ENCODE measurements at places on chromosomes 5 and 9.
A peak's percentile ranks its signal among the peaks of the same experiment; 100 is the strongest.

DNA sequence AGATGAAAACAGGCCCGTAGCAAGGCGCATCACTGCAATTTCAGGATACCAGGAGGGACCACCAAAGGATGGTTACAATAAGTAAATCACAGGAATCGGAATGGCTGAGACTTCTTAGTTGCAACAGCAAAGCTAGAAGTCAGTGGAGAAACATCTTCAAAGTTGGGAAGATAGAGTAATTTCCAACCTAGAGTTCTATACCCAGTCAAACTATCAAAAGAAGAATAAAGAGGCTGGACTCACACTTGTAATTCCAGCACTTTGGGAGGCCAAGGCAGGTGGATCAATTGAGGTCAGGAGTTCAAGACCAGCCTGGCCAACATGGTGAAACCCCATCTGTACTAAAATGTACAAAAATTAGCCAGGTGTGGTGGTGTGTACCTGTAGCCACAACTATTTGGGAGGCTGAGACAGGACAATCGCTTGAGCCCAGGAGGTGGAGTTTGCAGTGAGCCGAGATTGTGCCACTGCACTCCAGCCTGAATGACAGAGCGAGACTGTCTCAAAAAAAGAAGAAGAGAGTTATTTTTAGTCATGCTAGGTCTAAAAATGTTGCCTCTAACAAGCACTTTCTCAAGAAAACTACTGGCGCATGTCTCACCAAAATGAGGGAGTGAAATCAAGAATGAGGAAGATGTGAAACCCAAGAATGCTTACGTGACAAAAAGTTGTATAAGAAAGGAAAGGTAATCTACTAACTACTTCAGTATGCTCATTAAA lies 267.7 kb downstream of the DENND1A start:
- DNase-seq: no peak

DNA sequence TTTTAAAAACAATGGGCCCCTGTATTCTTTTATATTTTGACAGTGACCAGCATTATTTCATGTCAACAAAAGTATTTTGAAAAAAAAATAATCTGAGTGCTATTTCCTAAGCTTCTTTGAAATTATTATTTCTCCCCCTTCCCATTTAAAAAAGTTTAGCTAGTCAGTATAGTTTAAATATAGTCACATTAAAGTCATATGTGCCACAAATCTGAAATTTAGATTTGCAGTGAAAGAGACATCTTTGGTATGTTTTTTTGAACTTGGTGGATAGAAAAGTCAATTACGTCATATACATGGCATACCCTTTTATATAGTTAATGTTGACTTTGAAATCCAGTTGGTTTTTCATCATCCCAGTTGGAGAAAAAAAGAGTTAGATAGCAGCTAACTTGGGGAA lies 297.0 kb downstream of the CCDC171 start:
- no peak for DNase-seq

GRCh38 chr5:168324859-168325630 lies 33.6 kb downstream of the WWC1 start:
- no peak for DNase-seq

- no peak for DNase-seq
Observed at GRCh38 chr9:89484475-89485404, 13.2 kb downstream of the SEMA4D start.

- no peak for DNase-seq
Observed at GRCh38 chr5:146409054-146409671, 38.0 kb upstream of the TCERG1 start.

GRCh38 chr9:406886-407654 lies 192.4 kb downstream of the DOCK8 start:
- DNase-seq: no peak

DNA sequence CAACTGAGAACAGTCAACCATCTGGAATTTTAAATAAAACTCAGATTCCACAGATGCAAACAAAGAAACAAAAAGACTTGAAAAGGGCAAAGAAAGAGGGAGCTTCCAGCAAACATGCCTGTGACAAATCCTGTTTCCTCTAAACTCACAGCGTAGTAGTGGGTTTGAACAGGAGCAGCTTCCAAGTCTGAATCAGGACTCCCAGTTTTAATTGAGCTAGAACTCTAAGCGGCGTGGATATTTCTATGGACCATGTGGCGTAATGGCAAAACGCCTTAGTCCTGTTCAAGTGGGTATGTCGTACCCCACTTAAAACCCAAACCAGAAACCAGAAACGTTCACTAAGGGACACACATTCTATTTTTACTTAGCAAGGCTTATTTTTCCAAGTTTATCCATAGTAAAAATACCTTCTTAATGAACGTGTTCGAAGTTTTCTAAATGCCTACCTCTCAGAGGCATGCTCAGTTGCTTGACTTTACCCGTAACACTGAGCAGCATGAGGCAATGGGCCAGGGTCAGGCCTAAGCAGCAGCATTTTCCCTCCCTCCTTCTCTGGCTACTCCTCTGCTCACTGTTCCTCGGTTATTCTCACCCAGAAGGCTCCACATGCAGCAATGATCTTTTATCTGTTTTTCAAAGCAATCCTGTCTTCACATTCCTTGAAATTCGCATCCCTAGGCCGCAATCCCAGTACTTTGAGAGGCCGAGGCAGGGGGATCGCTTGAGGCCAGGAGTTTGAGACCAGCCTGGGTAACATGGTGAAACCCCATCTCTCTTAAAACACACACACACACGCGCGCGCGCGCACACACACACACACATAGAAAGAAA lies 77.9 kb downstream of the FNBP1 start:
- no peak for DNase-seq

DNA sequence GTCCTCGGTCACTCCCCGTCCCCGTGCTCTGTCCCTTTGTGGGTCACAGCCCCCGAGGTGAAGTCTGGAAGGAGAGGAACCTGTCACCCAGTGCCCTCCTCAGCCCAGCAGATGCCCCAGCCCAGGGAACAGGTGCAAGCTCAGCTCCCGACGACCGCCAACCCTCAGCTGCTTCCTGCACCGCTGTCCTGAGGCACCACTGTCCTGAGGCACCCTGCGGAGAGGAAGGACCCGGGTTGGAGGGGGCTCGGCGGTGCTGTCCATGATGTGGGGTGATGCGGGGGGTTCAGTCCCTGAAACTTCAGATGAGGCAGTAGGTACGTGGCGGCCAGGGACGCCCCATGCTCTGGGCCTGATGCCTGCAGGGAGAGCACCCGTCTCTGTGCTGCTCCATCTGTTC lies 81.4 kb downstream of the COL5A1 start:
- DNase-seq: no peak

- DNase-seq: no peak
Observed at GRCh38 chr5:58076483-58077257, 383.2 kb downstream of the PLK2 start.

- DNase-seq: no peak
Observed at GRCh38 chr5:7478459-7478858, 82.5 kb downstream of the ADCY2 start.

- DNase-seq: no peak
Observed at GRCh38 chr9:22405869-22406659, 40.6 kb upstream of the DMRTA1 start.

DNA sequence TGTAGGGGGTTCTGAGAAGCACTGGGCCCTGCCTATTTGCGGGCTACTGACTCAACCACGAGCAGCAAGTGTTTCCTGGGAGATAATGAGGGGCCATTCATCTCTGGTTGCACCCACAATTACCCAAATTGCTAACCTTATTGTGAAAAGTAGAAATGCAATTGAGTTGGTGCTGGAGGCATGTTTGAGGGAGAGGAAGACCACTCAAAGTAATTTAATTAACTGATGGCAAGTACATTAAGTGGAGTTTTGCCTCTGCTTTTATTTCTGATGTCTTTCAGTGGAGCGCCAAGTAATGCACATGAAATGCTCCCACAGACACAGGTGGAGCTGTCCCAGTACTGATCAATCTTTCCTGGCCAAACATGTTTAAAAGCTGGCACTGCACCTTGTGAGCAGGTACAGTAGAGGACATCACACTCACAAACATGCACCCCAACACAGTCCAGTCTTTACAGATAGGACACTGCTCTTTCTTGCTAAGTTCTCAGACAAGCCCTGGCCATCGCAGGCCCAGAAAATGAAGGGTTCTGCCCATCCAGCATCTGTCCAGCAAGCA lies 195.4 kb downstream of the HSPA4 start:
- DNase-seq: no peak

GRCh38 chr9:88646539-88647300 lies 111.7 kb downstream of the NXNL2 start:
- no peak for DNase-seq

- no peak for DNase-seq
Observed at GRCh38 chr5:5135957-5136676, 4.0 kb upstream of the ADAMTS16 start.

GRCh38 chr5:155953335-155953734 lies 373.6 kb upstream of the SGCD start:
- DNase-seq: no peak

GRCh38 chr9:36765468-36766341 lies 193.0 kb downstream of the MELK start:
- DNase-seq: peak; percentile 84

DNA sequence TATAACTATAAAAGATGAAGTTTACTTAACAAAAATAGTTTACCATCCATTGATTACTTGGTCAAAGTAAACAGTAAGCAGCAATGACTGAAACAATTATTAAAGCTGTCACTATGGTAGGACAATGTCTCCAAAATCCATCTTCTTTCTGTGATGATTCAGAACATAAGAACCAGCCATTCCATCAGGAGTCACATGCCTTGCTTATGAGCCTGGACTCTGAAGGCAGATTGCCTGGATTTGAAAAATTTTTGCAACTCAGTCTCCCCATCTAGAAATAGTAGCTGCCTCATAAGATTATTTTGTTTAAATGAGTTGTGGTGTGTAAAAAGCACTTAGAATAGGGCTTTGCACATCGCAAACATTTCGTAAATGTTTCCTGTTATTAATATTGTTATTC lies 136.2 kb downstream of the LIFR start:
- no peak for DNase-seq

- DNase-seq: no peak
Observed at GRCh38 chr9:99998266-99998665, 91.8 kb downstream of the STX17 start.

DNA sequence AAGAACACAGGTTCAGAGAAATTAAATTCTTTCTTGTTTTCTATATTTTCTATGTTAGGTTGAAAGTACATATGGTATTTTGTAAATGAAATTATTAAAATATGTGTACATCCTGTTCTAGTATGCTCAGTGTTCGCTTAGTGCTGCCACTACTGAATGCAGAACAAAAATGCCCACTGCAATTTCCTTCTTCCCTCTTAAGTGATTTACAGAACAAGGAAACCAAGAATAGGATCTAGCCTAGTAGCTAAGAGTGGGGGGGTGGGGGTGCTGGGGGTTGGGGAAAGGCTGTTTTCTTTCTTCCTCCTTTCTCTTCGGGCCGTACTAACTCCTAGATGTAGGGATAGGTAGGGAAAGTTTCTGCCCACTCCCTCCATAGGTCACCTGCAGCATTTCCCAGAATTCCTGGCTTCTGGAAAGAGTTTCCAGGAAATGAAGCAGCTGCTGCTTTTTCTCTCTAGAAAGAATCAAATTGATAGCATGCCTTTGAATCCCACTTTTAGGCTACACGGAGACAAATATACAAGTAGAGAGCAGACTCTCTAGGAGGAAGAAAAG lies 15.7 kb downstream of the SPATA9 start:
- DNase-seq: no peak

DNA sequence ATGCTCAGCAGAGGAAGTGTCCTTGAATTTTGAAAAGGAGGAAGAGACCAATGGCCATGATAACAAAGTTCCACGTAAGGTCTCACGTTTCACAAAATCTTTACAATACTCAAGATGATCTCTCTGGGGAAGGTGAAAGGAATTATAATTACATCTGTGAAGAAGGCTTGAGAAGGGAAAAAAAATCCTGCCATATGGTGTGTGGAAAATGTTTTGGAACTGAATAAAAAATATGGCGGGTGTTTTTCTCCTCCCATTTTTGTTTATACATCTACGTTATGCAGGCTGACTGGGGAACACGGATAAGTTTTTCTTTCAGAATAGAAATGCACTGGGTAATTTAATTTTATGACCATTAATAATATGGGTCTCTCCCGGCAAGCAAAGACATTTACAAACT lies 425.6 kb upstream of the BRINP1 start:
- no peak for DNase-seq

DNA sequence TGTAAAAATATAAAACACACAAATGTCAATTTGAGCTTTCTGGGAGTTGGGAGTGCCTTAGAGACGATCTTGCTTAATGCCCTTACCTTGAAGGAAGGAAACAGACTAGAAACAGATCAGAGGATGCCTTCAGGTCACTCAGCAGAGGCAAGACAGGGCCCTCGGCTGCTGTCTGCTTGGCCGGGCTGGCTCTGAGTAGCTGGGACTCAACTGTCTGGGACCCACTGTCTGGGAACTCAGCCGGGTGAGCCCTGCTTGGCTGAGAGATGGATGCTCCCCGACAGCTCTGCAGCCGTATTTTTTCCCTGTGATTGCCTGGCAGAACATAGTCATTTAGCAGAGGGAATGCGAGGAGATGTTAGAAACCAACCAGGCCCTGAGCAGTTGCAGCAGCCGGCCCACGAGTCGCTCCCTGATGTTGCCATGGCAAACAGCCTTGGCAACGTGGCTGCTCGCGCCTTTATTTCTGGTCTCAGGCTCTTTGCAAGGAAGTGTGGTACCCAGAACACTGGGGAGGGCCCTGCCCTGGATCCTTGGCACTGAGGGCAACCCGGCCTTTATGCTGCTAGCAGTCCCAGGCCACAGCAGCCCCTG lies 10.9 kb downstream of the PPARGC1B start:
- no peak for DNase-seq

All from iPS DF 19.7 (cell line).